ENCODE measurements at places on chromosomes 3 and 15. TPM values are rescaled to one million over a fixed set of nuclear protein-coding genes. Genes with fewer than 3 reads are reported as not detected.

Gene NRROS
- 0.08 TPM for polyA plus RNA-seq

Gene COL6A5
- 0.06 TPM for polyA plus RNA-seq

Gene EPHA6
- not detected for polyA plus RNA-seq

Gene HHATL
- not detected for polyA plus RNA-seq

Gene TTLL13
- polyA plus RNA-seq = 0.08 TPM

Gene PSTPIP1
- 0.79 TPM for polyA plus RNA-seq

Gene ECE2
- polyA plus RNA-seq = not detected

Gene TF
- polyA plus RNA-seq = 0.05 TPM

Gene RHO
- polyA plus RNA-seq = not detected

Gene TRAK1
- 44.0 TPM for polyA plus RNA-seq

Gene RUBCN
- polyA plus RNA-seq = 15.2 TPM

GRCh38 chr3:123105201-123106189 is 38.7 kb downstream of the PDIA5 start:
- no peak for DNase-seq

GRCh38 chr15:59528961-59529402 is 82.6 kb upstream of the GCNT3 start:
- DNase-seq = peak; percentile 87

- peak; percentile 78 for DNase-seq
Measured at GRCh38 chr3:59040902-59041301, 8.9 kb downstream of the CFAP20DC start.

- peak; percentile 27 for DNase-seq
Measured at GRCh38 chr3:13461169-13462124, 18.7 kb upstream of the HDAC11 start.

GRCh38 chr15:78244101-78244500 is 9.7 kb upstream of the ACSBG1 start:
- no peak for DNase-seq

GRCh38 chr3:117455782-117456181 is 746.2 kb downstream of the TUSC7 start:
- DNase-seq = no peak

DNA sequence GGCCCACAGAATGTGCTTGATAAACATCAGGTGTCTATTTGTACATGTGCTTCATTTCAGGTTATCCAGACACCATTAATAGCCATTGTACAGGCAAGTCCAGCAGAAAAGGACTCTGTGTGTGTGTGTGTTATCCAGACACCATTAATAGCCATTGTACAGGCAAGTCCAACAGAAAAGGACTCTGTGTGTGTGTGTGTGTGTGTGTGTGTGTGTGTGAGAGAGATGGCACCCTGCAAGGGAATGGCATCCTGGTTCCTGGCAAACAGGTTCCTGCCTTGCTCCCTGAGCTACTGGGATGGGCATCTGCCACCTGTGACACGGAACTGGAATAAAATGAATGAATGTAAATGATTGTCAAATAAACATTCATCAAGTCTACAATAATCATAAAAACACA is 11.7 kb downstream of the SUCLG2 start:
- no peak for DNase-seq

GRCh38 chr15:100766243-100767000 is 113.2 kb upstream of the ALDH1A3 start:
- no peak for DNase-seq

- DNase-seq = peak; percentile 61
Measured at GRCh38 chr3:163071713-163072112, 1575.1 kb downstream of the OTOL1 start.

DNA sequence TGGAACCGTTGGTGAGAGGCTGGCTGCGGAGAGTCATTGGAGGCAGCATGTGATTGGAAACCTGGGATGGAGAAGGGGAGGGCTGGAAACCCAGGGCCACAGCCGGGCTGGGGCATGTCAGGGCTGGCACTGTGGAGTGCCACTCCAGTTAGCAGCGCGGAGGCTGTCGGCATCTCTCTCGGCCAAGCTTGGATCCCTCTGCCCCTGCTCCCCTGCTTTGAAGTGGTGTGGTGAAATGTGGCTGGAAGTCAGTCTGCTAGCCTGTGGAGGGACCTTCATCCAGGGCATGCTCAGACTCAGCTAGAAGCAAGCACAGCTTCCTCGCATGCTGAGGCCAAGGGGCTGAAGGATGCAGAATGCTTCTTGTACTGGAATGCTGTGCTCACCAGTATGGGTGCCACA is 13.5 kb downstream of the SLCO3A1 start:
- DNase-seq = peak; percentile 32

DNA sequence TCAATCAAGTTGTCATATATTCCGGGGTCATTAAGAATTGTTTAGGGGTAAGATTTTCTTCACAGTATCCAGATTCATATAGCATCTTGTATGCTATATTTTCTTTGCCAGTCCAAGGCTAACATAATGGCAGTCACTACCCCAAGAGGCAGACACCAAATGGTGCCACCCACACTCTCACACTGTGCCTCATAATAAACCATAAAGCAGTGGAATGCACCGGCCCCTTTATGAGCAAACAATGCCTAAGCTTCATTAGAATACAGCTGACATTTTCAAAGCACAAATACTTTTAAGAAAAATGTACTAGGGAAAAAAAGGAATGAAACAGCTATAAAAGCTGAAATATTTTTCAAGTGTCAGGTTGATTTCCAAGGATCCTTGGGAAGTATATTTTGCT is 121.6 kb downstream of the TFDP2 start:
- DNase-seq = peak; percentile 58

DNA sequence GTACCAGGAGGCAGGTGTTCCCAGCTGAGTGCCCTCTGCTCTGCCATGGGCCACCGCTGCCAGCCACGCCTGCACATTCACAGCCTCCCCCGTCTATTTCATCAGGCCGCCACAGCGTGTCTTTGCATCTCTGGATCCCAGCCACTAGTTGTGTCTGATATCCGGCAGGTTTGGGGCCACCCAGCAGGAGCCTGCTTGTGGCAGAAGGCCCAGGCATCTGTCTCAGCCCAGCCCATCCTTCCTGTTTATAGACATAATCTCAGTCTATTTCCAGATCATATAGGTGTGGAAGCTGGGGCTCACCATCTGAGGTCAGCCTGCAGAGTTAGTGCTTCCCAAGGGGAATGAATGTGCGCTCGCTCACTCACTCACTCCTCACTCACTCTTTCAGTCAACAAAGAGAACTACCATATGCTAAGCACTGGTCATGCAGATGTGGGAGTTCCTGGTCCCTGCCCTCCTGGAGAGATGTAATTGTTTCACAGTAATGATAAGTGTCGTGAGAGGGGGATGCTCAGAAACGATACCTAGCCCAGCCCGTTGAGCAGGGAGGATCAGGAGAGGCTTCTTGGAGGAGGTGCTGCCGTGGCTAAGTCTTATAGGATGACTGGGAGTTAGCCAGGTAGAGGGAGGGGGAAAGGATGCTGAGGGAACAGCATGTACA is 60.6 kb downstream of the FGD5 start:
- peak; percentile 6 for DNase-seq

GRCh38 chr3:109035082-109035481 is 81.4 kb upstream of the GUCA1C start:
- no peak for DNase-seq

GRCh38 chr3:171201825-171202224 is 175.3 kb upstream of the SLC2A2 start:
- DNase-seq = no peak

DNA sequence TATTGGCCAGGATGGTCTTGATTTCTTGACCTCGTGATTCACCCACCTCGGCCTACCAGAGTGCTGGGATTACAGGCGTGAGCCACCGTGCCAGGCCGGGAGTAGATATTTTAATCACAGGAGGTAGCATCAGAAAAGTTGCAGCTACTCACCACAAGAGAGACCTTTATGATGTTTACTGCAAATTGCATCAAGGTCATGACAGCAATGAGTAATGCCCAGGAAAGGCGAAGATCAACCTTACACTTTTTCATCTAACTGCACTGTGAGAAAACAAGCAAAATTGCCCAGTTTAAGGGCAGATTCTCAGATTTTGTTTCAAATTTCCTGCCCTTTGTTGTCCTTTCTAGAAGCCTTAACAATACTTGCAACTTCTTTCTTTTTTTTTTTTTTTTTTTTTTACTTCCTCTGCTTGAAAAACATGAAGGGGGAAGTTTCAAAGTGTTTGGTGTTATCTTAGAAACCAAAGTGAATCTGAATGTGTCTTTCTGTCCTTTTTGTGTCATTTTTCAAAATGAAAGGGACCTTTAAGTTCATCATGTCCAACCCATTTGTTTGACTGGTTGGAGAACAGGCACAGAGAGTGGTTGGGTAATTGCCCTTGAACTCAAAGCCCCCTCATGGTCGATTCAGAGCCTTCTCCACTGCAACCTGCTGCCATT is 25.0 kb downstream of the TGFBR2 start:
- DNase-seq = peak; percentile 65

DNA sequence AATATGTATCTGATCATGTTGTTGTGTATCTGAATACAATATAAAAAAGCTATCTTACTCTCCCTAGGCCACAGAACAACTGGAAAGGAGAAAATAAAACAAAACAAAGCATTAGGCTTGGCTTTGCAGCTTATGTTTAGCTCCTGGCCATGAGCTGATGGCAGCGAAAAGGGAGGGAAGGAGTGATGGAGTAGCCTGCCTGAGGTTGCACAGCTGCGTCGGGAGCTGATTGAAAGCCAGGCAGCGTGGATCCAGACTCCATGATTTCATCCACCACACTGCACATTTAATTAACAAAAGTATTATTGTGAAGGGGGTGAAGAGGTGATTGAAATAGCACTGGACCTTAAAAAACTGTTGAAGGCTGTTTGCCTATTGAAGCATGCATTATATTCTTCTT is 212.2 kb downstream of the GABRG3 start:
- no peak for DNase-seq
